CD8-positive, alpha-beta T cell (primary cell): ENCODE measurements at places on chromosomes 1 and 21.
A peak's percentile ranks its signal among the peaks of the same experiment; 100 is the strongest.

- DNase-seq, result peak; percentile 79
Measured at GRCh38 chr1:30757352-30758120, at the start of gene LAPTM5. Gene LAPTM5 (minus strand): TSS chr1:30757774. CDS start chr1:30757745, 29 bp downstream.

- no peak for DNase-seq
Measured at GRCh38 chr1:5660141-5660935, 331.9 kb downstream of the NPHP4 start.

DNA sequence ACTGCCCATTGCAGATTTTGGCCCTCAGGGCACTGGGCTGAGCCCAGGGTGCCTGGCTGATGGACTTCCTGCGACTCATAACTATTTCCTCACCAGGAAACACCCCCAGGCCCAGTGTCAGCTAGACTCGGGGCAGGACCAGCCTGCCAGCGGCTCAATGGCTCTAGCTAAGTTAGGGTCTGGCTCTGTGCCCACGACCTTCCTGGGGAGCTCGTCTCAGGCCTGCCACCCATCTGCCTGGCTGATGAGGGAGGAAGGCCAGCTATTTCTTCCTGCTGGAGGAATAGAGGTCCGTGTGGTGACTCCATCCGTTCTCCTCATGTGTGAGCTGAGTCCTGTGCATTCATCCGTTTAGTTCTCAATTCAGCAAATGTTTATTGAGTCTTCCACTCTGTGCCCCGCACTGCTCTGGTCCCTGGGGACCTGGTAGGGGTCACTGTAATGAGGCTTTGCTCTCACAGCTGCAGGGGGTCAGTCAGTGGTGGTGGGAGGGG, 44.5 kb downstream of the KIRREL1 start:
- no peak for DNase-seq

- no peak for DNase-seq
Measured at GRCh38 chr1:70361727-70362398, 7.3 kb upstream of the ANKRD13C start.

DNA sequence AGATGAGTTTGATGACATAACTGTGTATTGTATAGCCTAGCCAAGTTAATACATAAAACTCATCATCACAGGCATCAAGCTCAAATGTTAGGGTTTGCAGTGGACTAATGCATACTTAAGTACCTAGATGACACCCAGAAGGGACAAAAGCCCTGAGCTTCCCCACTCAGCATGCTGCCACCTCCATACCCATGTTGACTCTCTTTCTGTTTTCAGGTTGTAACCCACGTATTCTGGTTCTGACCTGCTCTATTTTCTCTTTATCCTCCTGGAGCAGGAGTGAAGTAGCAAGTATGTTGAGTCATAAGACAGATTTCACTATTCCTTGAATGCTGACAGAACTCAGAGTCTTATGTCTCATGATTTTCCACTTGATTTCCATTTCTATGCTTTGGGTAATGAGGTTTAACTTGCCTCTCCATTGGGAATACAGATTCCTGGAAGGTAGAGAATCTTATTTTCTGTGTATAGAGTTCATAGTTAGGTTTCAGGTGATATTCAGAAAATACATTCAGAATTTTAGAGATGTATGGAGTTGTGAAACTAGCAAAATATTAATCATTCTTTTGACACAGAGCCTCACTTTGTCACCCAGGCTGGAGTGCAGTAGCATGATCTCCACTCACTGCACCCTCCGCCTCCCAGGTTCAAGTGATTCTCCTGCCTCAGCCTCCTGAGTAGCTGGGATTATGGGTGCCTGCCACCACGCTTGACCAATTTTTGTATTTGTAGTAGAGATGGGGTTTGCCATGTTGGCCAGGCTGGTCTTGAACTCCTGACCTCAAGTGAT, 122.5 kb upstream of the KCNJ15 start:
- no peak for DNase-seq

DNA sequence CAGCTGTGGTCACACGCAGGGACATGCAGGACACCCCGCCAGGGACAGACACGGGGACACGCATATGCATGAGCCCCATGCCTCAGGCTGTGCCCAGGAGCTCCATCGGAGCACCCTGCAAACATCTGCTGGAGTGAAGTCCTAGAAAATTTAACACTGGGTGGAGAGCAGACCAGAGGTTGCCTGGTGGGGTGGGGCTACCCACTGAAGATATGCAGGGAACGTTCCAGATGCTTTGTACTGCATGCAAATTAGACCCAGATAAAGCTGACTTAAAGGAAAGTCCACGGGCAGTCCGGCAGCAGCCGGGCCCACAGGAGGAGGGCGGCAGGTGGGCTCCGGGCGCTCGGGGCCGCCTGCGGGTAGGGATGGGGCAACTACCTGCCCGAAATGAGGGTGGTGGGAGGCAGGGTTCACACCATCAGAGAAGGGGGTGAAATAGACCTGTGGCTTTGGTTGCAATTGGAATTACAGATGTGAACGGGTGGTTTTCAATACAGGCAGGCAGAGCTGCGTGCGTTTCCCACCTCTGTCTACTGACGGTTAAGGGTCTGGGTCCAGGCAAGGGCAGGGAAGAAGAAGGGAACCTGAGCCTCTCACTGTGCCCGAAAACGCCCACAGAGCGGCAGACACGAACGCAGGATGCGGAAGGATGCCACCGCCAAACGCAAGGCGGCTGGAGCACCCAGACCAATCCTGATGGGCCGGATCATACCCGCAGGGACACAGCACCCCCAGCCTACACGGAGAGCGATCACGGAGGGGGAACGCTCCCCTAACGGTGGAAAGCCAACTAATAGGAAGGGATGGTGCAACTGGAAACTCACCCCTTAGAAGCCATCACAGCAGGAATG, 21.0 kb downstream of the CFAP74 start:
- DNase-seq, result no peak

- peak; percentile 57 for DNase-seq
Measured at GRCh38 chr21:17903029-17903806, 84.1 kb upstream of the C21orf91 start.

GRCh38 chr1:197763769-197764168, 11.5 kb downstream of the DENND1B start:
- no peak for DNase-seq
